ENCODE measurements at places on chromosomes 16 and 17. TPM values are rescaled to one million over a fixed set of nuclear protein-coding genes. Genes with fewer than 3 reads are reported as not detected.

PYCARD gene
- total RNA-seq, result 16.1 TPM

DNA sequence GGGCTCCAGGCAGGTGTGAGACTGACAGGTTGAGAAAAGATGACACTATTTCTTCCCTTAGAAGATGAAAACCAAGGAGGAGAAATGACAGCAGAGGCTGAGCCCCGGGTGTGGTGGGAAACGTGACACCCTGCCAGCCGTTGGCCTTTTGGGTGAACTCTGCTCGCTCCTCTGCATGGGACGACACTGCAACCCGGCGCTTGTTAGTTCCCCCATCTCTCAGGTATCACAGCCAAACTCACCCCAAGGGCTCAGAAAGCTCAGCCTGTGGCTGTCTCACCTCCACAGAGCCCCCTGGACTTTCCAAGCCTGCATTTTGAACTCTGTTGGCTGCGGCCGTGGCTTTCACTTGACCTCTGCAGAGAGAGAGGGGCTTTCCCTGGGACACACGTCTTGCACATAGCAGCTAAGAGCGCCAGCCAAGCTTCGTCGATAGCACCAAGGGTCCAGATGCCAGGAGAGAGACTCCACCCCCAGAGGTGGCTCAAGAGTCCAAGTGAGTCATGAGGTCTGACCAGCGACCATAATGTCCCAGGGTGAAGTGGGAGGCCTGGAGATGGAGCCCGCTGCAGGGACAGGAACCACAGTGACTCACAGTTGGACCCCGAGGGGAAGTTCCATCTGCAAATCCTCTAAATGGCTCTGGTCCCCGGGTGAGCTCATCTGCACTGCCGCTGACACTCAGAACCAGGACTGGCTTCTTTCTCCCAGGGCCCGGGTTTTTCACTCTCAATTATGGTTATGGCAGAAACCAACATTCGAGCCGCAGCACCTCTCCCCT, 301.9 kb downstream of the SOX9 start:
- no peak for DNase-seq

DNA sequence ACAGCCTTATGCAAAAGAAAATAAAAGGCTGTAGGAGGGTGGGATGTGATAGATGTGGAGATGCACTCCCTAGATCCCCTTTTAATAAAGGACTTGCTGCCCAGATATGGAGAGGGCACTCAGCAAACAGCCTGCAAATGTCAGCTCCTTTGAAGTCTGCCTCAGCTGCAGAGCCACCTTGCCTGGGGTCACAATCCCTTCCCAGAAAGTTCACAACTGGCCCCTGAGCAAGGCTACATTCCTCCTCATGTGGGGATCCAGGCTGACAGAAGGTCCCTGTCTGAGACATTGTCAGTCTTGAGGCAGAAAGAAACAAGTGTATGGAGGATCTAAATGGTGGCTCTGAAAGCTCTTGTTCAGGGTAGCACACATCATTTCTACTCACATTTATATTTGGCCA, 36.1 kb downstream of the SLFN11 start:
- DNase-seq, result no peak

TGFB1I1 gene
- total RNA-seq, result 83.3 TPM

CCL14 gene
- total RNA-seq, result 4.1 TPM

- DNase-seq, result peak; percentile 77
Measured at GRCh38 chr16:77660311-77660710, 62.0 kb upstream of the NUDT7 start.

LRRC36 gene
- total RNA-seq, result 1.9 TPM

DNA sequence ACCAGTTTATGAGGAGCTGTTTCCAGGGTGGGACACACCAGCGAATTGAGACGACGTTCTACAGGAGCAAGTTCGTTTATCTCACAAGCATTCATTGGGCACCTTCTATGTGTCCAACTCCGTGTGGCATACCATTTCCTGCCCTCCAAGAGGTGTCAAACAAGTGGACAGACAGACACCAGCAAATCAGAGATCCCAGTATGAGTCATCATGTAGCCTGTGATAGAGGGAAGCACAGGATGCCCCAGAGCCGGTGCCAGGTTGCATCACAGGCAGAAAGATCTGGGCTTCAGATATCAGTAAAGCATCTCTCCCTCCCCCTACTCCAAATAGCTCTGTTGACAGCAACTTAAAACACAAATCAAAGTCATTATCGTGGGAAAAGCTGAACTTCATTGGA, 31.8 kb upstream of the MAF start:
- DNase-seq, result no peak

GRCh38 chr17:83009414-83010205, 69.8 kb upstream of the METRNL start:
- DNase-seq, result peak; percentile 8

DNA sequence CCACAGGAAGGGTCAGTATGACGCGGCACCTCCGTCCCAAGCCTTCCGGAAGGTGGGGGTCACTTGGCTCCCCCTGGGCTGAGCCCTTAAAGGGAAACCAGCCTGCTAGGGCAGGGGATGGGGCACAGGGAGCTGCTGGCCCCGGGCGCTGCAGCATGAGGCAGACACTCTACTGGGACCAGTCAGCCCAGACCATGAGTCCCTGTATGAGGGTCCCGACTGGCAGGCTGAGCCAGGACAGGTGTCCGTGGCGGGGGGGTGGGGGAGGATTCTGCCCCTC, 43.4 kb upstream of the ZC3H18 start:
- DNase-seq, result no peak

DNA sequence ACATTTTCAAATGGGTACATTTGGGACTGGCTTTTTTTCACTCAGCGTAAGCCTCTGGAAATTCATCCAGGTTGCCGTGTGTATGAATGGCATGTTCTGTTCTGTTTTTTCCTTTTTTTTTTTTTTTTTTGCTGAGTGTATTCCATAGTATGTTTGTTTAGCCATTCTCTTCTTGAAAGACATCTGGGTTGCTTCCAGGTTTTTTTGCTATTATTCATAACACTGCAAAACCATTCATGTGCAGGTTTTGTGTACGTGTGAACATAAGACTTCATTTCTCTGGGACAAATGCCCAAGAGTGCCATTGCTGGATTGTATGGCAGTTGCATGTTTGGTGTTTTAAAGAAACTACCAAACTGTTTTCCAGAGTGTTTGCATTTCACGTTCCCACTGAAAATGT, 335.9 kb upstream of the TNRC6C start:
- no peak for DNase-seq

ACAP1 gene
- total RNA-seq, result 5.3 TPM

DNA sequence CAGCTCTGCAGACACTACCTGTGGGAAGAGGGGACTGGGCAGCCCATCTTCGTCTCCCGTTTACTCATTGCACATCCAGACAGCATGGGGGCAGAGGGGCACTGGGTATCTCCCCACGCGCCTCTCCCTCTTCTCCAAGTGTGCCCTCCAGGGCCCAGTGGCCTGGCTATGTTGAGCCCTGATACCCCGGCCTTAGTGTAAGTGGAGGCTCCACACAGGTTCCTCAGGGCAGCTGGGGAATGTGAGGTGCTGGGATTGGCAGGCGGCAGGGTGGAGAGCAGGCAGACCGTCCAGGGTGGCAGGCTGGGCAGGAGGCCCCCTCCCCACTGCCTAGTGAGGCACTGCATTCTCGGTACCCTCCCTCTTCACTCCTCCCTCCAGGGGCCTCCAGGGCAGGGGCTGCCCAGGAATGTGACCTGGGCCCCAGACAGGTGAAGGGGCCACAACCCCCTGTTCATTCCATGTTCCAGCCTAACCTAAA, 13.2 kb upstream of the NAGLU start:
- DNase-seq, result no peak

TEX14 gene
- not detected for total RNA-seq

E4F1 gene
- total RNA-seq, result 14.7 TPM

- no peak for DNase-seq
Measured at GRCh38 chr16:21684199-21684598, 20.4 kb downstream of the OTOA start.

GRCh38 chr17:29608986-29609385, 13.7 kb downstream of the CORO6 start:
- DNase-seq, result no peak

DNA sequence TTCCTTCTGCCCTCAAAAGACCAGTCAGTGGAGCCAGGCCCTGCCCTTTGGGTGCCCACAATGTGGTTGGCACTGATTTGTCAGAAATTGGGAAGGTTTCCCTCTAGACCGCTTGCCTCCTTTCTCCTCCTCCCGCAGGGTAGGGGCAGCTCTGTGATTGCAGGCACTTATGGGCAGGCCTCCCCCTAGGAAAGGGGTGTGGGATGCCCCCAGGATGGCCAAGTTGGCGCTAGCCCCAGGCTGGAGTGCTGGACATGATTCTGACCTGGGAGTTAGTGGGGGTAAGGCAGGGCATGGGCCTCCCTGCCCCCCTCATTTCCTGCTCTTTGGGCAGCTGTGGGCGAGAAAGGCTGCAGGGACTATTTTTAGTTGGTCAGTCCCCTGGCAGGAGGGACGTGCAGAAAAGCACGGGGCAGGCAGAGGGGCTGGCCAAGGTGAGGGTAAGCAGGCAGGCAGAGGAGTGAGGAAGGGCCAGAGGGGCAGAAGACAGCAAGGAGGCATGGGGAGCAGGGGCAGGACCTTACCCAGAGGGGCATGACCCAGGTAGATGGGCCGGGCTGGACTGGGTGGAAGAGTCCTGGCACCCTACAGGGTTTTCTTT, 3.3 kb downstream of the RARA start:
- no peak for DNase-seq

DNA sequence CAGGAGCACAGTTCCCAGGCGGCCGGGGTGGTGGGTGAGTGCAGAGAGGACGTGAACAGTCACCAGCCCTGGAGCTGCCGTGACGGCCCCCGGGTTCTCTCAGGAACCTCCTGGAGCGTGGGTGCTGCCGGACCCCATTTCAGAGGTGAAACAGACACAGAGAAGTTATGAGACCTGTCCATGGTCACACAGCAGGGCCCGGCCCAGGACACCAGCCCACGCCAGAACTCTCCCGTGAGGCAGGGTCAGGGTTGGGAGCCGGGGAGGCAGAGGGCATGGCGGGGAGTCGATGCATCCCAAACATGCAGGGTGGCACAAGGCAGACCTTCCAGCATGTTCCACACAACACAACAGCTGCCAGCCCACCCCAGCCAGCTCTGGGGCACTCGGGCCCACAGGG, 3.8 kb upstream of the PVALEF start:
- no peak for DNase-seq

Measured in umbilical cord (tissue), 2 donors.